ENCODE measurements at places on chromosomes 2 and 18.
A peak's percentile ranks its signal among the peaks of the same experiment; 100 is the strongest.

DNA sequence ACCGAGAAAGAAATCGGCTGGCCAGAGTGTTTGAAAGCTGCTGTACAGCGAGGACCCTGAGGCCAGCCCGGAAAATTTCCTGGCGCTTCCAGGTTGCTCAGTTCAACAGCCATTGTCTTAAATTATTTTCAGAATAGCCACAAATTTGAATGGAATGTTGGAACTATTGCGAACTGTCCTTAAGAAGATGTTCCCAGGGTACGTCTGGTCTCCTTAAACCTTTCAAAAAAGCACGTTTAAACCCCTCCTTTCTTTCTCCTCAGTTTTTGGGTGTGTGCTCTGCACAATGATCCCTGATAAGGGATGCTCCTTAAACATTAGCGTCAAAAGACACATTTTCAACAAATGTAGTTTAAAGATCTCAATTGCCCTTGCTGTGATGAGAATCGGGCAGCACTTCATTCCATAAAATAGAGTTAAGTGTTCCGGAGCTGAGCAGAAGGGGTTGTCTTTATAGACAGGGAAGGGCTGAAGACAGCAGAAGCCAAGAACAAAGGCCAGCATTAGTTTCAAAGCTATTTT is 14.5 kb upstream of the LPIN2 start:
- DNase-seq: no peak

GRCh38 chr2:72293620-72294019 is 146.0 kb upstream of the CYP26B1 start:
- DNase-seq: no peak

DNA sequence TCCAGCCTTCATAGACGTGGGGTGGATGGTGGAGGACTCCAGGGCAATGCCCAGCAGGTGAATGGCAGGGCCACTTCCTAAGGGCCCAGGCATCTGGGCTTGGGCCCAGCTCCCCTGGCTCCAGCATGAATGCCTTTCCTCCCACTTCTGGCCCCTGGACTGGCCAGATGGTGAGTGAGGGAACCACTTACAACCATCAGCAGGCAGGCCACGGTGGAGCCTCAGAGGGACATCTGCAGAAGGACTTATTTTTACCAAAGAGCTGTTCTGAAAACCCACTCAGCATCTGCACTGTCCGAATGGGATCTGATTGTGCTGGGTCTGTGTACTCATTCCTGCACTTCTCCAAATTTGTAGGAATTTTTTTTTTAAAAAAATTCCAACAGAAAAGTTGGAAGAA is 69.6 kb downstream of the SNTG2 start:
- DNase-seq: no peak

DNA sequence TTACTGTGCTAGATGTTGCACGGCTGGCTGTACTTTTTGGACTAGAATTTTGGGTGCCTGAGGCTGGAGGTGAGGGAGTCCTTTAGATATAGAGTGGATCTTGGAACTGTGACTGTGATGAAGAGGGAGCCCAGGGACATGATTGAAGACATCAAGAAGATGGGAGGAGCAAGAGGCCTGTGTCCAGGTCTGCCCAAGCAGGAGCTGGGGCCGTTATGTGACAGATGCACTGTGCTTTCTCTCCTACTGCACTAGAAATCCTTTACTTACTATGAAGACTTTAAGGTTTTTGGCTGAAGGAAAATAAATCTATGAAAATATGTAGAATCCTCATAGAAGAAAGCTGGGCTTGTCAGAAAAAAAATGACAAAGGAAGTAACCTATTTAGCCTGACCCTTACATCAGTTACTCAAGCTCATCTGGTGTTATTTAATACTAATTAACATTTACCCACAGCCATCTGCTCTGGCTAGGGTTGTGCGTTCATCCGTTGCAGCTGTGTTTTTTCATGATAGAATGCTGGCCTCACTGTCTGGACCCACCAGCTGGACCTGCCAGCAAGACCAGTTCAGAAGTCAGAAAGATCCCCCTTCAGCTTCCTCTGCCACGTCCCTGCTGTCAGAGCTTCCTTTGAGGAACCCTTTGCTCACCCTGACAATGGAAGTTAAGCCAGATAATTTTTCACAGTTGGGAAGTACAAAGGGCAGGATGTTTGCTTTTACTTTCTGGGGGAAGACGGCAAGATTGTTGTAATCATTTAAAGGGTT is 16.7 kb downstream of the TSN start:
- DNase-seq: no peak

GRCh38 chr2:240481720-240482119 is 46.3 kb downstream of the GPC1 start:
- no peak for DNase-seq

GRCh38 chr2:43057742-43058725 is 168.4 kb downstream of the ZFP36L2 start:
- no peak for DNase-seq

DNA sequence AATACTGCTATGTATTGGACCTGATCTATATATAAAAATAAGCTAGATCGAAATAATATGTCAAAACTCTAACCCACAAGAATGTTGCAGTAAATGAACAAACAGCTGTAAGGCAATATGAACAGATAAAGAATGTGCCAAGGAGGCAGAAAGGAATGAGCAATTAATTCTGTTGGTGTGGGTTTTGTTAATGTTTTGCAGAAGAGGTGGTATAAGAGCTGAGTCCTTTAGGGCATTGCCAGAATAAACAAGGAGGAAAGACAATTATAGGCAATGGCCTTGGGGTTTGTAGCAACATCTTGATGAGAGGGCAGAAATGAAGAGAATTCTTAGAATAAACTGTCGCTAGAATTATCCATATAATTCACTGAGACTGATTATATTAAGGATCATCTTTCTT is 240.9 kb upstream of the GULP1 start:
- no peak for DNase-seq

DNA sequence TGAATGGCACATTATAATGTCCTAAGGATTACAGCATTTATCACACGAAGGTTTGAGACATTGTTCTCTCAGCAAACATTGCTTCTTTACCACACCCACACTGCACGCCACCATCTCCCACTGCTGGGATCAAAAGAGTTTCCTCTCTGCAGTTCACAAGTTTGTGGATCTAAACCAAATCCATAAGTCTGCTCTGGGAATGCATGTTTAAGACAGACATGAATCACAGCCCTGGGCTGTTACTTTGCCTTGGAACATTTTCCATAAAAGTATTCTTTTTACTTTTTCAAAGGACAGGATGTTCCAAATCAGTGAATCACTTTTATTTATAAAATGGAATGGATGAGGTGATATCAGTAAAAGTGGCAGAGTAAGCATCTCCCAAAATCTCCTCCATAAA is 36.1 kb downstream of the STPG4 start:
- no peak for DNase-seq

- DNase-seq: no peak
Observed at GRCh38 chr2:132824716-132825115, 154.7 kb upstream of the LYPD1 start.

DNA sequence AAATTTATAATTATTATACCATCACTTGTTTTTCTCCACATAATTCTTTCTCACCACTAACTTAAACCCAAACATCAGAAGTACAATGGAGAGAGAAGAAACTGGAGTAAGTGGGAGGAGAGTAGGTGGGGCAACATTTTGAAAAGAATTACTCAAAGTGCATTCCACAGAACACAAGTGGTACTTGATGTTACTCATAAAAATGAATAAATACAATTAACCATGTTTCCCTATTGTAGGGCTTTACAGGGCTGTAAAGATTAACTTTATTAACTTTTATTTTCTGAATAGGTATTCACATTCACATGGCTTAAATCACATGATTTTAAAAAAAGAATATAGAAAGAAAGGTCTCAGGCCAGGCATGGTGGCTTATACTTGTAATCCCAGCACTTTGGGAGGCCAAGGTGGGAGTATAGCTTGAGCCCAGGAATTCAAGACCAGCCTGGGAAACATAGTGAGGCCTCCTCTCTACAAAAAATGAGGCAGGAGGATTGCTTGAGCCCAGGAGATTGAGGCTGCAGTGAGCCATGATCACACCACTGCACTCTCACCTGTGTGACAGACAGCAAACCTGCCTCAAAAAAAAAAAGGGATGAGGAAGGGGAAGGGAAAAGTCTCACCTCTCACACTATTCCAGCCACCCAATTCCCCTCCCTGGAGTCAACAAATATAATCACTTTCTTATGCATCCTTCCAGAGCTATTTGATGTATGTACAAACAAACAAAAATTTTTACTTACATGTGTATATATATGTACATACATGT is 47.1 kb downstream of the KCNG3 start:
- no peak for DNase-seq

- DNase-seq: no peak
Observed at GRCh38 chr18:79764131-79764530, 33.6 kb upstream of the KCNG2 start.

DNA sequence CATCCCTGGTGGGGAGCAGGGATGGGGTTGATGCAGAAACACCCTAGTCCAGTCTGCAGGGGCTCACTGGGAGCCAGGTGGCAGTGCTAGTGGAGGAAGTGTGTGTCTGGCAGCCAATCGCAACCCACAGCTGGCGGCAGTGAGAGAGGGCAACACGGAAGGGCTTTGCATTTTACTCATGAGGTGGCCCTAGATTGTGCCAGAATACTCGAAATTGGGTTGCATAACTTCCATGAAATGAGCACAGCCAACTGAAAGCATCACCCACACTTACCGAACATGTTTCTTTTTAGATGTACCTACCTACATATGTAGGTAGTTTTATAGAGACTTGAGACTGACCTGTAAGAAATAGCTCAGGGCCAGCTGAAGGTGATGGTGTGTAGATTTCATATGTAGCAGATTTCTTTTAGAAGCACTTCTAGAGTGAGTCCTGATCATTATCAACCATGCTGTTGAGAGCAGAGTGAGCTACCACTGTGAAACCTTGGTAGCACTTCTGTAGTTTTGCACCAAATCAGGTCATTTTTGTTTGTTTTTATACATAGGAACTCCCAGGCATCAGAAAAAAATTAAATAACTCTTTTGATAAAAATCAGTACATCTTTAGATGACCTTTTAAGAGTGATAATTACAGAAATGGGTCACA is 13.0 kb downstream of the IL18R1 start:
- DNase-seq: no peak

DNA sequence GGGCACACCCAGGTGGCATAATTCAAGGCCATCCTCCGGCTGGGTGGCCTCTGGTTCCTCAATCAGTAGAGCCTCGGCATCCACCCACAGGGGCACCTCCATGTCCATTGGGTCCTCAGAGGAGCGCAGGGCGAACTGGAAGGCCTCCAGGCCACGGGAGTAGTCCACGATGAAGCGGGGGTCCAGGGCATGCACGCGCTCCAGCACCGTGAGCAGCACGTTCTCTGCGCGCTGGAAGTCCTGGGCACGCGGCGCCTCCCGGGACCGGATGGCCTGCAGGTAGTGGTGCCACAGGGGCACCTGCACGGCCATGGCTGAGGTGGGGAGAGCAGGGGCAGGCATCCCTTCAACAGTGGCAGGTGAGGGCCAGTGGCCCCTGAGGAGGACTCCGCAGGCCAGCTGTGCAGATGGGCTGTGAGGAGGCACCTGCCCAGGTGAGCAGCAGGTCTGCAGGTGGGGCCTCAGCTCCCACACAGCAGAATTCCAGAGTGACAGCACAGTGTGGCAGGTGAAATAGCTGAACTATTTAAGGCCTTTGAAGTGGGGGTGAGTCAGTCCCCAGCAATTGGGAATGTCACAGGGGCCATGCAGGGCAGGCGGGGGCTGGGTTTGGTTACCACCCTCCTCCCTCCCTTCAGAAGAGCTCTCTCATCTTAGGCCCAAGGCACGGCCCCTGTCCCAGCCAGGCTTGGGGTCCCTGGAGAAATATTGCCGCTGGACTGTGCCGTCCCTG is at the start of gene MAB21L4:
Gene MAB21L4 (minus strand): TSS at position 501 of the 733 bp plus-strand sequence. CDS start 159 bp downstream, at position 342.
- DNase-seq: no peak

DNA sequence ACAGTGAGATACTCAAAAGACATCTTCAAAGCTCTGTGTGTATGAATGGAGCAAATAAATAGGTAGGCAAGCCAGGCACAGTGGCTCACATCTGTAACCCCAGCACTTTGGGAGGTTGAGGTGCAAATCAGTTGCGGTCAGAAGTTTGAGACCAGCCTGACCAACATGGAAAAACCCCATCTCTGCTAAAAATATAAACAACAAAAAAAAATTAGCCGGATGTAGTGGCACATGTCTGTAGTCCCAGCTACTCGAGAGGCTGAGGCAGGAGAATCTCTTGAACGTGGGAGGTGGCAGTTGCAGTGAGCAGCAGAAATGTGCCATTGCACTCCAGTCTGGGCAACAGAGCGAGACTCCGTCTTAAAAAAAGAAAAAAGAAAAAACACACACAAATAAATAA is 945.1 kb upstream of the PIK3C3 start:
- no peak for DNase-seq

GRCh38 chr2:97011977-97012569 is 25.7 kb upstream of the FAM178B start:
- DNase-seq: no peak

DNA sequence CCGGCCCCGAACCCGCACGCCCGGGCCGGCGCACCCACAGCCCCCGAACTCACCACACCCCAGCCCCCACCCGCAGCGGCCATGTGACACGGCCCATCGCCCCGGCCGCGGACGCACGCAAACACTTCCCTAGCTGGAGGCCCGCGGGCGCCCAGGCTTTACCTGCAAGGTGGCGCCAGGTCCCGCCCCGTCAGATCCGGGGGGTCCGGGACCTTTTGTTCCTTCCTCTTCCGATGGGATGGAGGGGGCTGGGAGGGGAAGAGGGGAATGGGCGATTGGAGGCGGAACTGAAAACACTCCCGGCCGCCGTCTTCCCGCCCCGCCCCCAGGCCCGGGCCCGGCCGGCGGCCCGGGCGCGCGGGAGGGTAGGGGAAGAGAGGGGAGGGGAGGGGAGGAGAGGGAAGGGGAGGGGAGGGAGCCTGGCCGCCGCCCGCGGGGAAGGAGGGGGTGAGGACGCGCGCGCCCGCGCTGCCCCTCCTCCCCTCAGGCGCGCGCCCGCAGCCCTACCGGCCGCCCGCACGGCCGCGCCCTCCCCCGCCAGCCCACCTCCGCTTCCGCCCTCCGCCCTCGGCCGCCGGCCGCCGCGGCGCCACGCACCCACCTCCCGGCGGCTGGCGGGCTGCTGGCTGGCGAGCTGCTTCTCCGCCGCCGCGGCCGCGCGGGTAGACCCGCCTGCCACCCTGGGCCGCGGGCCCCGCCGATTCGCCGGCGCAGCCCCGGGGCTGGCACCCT is at the start of gene SMAD2:
Gene SMAD2 (minus strand): TSS at position 461 of the 732 bp plus-strand sequence. CDS start 33,903 bp downstream, outside the sequence.
- peak; percentile 58 for DNase-seq

- no peak for DNase-seq
Observed at GRCh38 chr2:240852671-240853314, 15.8 kb upstream of the AGXT start.

DNA sequence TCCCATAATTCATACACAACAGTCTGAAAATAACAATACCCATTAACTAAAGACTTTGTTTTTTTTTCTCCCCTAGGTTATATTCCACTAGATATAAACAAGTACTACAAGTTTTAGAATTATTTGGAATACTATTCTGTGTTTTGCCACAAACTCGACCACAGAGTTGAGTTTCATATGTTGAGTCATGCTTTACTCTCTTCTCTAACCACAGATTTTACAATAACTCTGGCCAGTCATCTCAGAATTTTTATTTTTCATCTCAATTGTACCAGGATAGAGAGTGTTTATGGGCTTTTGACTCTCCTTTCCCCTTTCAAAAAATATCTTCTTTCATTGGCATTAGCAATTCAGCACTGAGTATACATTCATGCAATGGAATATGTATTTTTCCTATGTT is 348.7 kb upstream of the GALNT5 start:
- no peak for DNase-seq
